NCI-H1105 (cell line): ENCODE measurements at places on chromosomes 16 and 17.

DNA sequence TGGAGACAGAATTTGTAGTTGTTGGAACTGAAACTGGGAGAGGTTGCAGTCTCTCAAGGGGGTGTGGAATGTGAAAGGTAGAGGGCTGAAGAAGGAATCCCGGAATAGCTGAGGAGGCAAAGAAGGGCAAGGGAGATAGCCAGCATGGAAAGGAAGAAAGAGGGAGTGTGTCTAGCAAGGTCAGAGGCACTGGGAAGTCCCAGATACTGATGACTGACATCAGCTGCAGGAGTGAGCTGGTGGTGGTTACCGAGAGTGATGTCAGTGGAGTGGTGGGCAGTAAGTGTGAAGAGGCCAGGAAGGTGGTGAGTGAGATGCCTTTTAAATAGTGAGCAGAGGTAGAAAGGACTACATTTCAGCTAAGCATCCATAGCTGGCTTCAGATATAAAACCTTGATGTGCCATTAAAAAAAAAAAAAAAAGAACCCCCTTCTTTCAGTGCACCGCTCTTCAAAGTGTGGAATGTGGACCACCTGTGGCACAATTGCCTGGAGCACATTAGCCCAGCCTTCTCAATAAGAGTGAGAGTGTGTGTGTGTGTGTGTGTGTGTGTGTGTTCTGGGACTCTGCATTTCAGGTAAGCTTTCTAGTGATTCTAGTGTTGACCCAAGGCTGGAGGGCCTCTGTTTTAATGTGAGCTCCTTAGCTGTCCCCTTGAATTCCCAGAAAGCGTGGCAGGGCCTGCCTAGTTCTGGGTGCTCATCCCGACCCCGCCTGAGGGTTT lies 8.5 kb downstream of the PRMT7 start:
- no peak for DNase-seq

GRCh38 chr16:53558710-53559109 lies 55.7 kb upstream of the AKTIP start:
- DNase-seq: no peak

DNA sequence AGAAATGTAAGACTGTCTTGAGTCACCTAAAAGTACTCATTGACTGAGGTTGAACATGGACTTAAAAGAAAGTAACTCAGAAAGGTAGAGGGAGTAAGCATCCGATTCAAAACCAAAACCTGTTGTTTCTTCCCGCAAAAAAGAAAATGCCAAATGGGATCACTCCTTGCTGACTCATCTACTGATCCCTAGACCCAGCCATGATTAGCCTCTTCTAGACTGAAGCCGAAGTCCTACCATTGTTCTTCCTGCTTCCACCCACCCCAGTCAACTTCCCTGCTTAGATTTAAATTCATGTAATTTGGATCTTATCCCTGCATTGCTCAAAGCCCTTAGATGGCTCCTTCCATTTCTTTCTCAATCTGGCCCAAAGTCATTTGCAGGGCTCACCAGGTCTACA lies 760.5 kb upstream of the SOX9 start:
- DNase-seq: no peak

DNA sequence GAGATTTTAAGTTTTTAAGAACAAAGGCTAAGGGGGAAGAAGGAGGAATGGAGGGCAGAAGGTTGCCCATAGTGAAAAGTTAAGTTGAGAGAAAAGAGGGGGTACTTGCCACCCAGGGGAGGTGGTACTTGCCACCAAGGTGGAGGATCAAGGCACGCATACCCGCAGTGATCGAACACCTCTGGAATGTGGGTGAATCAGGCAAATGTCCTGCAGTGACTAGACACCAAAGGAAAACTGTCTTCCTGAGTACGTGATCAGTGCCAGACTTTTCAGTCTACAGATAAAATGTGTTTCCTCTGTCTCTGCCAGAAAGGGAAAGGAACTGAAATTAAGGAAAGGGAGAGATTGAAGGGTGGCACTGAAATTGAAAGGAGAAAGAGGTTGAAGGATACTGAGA lies 2285.3 kb downstream of the TP53TG3F start:
- no peak for DNase-seq

DNA sequence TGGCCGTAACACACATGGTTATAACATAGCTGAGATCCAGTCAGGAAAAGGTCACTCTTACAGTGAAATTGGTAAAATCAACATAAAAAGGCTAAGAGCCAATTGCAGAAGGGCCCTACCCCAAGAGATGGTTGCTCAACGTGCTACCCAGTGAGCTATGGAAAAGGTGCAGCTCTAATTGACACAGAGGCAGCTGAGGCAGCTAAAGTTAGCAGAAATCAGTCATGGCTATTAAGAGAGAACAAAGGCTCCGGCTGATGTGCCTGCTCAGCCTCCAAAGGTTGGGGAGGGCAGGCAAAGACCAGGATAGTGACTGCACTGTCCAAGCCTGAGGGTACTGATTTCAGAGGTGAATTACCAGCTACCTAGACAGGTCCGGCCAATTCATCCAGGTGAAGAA lies 76.5 kb upstream of the ATP2A3 start:
- DNase-seq: no peak

DNA sequence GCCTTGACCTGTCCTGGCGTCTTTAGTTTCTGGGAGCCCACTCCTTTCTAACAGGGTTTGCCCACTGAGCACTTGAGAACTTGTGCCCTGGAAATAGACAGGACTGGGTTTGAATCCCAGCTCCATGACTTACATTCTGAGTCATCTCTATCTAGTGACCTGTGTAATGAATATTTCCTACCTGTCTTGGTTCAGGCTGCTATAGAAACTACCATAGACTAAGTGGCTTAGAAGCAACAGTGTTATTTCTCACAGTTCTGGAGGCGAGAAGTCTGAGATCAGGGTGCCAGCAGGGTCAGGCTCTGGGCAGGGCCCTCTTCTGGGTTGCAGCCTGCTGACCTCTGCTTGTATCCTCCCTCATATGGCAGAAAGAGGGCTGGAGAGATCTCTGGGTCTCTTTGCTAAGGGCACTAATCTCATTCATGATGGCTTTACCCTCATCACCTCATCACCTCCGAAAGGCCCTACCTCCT lies 110.7 kb upstream of the DHX40 start:
- DNase-seq: no peak

GRCh38 chr16:89094252-89094879 lies 714 bp downstream of the ACSF3 start:
- DNase-seq: no peak

- DNase-seq: no peak
Measured at GRCh38 chr16:72508191-72508590, 336.2 kb upstream of the PMFBP1 start.

DNA sequence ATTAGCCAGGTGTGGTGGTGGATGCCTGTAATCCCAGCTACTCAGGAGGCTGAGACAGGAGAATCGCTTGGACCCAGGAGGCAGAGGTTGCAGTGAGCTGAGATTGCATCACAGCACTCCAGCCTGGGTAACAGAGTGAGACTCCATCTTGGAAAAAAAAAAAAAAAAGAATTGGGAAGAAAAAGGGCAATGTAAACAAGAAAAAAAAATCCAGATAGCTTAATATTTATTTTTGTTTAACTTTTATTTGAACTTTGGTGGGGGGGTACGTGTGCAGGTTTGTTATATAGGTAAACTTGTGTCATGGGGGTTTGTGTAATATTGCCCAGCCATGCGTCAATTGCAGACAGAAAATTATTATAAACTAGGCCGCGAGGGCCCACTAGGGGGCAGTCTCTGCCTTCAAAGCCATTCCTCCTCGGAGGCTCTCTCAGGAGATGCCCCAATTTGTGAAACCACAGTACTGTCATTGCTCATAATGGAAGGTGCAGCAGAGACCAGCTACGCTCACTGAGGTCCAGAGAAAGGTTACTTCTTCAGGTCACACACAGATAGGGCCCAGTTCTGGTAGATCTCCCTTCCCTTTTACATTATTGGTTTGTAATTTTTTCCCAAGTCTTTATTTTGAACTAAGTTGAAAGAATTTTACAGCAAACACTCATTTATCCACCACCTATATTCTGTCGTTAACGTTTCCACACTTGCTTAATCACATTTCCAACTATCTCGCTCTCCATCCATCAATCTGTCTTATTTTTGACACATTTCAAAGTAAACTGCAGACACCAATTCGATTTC lies 206.2 kb downstream of the PRKCB start:
- DNase-seq: no peak

DNA sequence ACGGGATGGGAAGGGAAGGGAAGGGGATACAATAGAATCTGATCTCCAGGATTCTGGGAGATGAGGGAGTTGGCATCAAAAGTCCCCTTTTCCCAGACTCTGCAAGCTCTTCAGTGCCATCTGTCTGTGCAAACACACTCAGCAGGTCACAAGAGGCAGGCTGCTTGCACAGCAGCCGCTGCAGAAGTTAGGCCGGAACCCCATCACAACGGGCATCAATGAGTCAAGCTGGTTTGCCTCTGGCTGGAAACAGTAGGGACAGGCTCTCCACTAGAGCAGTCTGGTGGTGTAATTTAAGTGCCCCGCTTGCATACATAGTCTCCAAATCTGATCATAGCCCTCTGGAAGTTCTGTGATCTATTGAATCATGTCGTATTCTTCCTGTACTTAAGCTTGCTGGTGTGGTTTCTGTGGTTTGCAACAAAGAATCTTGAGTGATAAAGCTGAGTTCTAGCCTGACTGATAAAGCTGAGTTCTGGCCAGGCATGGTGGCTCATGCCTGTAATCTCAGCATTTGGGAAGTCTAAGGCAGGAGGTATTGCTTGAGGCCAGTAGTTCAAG lies 33.7 kb upstream of the KDM8 start:
- no peak for DNase-seq

DNA sequence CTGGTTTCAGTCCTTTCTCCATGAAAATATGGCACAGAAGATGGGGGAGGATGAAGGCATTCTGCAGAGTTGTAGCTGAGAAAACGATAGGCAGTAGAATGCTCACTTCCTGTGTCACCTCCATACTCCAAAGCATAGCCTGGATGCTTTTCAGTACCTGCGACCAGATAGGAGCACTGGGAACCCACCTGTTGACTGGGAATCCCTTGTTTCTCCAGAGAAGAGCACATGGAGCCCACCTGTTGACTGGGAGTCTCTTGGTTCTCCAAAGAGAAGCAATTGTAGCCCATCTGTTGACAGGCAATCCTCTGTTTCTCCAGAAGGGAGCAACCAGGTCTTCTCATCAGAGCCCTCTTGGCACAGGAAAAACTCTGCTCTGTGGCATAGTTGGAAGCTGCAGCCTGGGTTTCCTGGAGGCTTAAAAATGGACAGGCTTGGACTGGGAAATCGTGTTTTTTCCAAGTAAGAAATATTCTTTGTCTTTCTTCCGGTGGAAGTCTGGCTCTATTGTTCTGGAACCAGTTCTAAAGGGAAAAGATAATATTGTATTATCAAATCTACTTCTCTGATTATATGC lies 13.2 kb downstream of the TERF2IP start:
- DNase-seq: no peak

DNA sequence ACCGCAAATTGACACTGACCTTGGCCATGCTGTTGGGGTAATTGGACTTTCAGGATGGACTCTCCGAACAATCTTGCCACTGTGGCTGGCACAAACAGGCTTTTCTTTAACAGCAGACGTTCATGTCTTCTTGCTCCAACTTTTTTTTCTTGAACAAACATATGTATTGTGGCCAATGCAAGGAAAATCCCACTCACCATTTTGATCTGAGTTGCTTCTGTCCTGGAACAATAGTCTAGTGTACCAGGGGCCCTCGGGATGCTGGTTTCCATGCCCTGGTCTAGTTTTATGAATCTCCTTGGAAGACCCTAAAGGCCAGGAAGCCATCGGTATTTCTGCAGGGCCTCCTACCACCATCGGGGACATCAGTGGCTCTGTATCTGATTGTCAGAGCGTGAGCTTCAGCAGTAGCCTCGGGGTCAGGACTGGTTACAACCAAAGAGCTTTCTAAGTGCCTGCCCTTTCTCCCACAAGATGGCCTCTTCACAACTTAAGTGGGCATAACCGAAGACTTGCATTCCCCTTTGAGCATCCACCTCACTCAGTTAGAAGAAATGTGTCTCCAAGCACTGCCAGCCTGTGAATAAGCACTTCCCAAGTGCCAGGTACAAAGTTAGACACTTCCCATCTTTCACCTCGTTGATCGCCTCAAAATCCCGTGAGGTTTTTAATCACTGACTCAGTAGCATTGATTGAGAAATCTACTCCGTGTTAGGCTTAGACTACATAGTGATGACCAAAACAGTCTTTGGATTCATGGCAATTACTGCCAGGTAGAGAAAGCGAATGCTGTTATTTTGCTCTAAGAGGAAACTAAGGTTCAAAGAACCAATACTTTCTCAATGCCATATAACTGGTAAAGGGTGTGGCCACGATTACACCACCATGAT lies 87.0 kb upstream of the TBX2 start:
- no peak for DNase-seq

DNA sequence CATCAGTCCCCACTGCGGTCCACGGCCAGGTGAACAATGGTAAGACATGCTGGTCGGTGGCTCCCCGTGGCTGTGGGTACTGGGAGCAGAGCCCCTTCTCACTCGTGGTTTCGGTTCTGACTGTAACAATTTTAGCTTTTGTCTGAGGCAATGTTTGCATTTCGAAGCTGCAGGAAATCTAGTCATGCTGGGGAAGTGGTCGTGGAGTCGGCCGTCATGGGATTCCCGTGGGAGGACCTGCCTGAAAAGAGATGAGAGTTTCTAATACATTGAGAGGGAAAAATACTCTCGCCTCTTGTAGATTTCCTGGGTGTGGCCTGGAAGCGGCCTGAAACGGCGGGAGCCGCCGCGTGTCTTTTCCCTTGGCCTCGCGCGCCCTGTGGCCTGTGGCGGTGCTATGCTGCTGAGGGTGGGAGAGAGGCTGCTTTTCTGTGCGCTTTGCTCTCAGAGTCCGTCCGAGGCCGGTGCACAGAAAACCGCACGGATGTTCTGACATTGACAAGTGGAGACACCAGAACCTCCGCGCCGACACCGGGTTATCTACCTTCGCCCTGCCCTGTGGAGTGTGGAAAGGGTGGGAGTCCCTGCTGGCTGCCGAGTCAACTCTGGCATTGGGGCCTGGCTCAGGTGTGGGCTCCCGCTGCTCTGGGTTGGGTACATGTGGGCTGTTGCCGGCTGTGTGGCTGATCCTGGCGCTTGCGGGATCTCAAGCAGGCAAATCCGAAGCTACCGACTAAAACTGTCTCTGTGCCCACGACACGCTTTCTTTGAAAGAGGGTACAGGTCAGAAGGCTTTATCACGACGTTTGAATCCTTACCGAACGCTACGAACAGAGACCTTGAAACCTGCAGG lies 60.8 kb downstream of the WDR45B start:
- no peak for DNase-seq
